ENCODE measurements at places on chromosomes 4 and X. TPM values are rescaled to one million over a fixed set of nuclear protein-coding genes. Genes with fewer than 3 reads are reported as not detected.

- DNase-seq: no peak
Observed at GRCh38 chr4:174554231-174554728, 32.0 kb upstream of the HPGD start.

GRCh38 chr4:152591396-152591795, 55.5 kb upstream of the FBXW7 start:
- no peak for DNase-seq

- DNase-seq: no peak
Observed at GRCh38 chrX:51766546-51766945, 23.3 kb downstream of the GSPT2 start.

DNA sequence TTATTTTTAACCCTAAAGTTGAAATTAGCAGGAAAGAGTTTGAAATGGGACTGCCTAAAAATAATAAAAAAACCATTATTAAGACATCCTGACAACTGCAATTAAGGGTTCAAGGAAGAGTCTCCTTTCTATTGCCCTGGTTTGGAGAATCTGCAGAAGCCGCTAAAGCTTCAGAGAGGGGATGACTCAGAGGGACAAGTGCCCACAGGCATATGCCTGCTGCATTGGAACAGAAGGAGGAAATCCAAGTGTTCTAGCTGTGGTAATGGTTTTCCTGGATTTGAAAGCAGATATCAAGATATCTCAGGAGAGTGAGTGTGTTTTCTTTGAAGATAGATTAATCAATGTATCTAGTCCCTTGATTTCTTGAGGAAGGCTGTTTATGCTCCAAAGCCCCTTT, 235.1 kb upstream of the TAPT1 start:
- no peak for DNase-seq

GRCh38 chr4:77903186-77903585, 40.6 kb downstream of the MRPL1 start:
- DNase-seq: no peak

GRCh38 chr4:84494531-84494930, 4.6 kb downstream of the NKX6-1 start:
- DNase-seq: no peak

DNA sequence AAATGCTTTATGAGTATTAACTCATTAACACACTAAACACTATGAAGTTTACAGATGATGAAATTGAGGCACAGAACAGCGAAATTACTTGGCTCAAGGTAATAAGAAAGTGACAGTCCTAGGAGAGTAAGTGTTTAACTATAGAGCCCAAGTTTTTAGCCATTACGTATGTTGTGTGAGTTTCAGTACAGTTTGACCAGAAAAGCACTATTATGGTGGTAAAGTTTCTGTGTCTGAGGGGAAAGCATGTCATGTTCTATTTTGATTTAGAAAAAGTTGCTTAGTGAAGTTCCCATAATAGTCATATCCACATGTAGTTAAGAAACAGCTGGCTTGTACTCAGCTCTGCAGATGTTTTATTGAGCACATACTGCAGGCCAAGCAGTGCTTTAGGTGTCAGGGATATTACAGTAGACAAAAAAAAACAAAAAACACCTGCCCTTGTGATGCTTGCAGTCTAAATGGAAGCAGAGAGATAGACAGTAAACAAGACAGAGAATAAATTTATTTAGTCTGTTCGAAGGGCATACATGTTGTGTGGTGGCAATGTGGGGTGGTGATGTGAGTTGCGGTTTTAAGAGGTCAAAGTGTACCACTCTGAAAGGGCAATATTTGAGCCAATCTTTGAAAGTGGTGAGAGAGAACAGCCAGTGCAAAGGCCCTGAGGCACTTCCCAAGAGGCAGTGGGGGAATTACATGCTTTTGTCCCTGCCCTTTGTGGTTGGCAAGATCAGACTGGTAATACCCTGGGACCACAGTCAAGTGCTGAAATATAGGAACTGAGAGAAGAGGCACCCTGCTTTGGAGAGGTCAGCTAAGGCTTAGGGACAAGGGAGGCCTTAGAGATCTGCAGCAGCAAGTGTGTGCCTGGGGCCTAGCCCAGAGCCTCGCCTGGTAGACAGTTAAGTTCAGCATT, 6.2 kb downstream of the TMEM131L start:
- no peak for DNase-seq

DNA sequence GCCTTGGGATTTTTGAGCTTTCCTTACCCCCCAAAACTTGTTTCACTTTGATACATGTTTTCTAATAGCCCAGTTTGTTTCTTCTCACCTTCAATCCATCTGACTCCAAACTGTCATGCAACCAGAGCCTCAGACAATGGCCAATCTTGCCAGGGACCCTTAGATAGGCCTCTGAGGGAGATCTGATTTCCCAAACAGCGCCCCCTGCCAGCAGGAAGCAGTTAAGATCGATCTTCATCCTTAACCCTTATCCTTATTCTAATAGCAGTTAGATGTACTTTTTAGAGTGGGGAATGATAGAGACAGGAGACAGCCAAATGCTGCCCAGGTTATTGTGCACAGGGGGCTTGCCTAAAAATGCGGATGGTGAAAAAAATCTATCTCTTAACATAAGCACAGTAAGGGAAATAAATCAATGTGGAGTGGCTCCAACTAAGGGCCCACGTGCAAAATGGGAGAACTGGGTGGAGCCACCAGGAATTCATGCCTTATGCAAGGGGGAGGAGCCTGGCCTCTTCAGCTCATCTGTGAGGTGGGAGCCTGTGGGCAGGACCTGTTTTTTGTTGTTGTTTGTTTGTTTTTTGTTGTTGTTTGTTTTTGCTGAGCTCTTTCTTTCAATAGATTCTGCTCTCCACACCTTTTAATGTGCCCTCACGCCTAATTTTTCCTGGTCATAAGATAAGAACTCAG, 833.6 kb upstream of the AGA start:
- DNase-seq: no peak

GRCh38 chrX:131277543-131278136, 11.5 kb downstream of the IGSF1 start:
- DNase-seq: no peak

- no peak for DNase-seq
Observed at GRCh38 chr4:156505341-156505955, 466.2 kb downstream of the PDGFC start.

- no peak for DNase-seq
Observed at GRCh38 chr4:80731436-80731835, 299.1 kb upstream of the BMP3 start.

The MAGEE1 gene
- total RNA-seq: 1.6 TPM

The TENT5D gene
- total RNA-seq: not detected

The TECRL gene
- total RNA-seq: not detected

The FGD1 gene
- total RNA-seq: 14.1 TPM

The FAM236A gene
- total RNA-seq: not detected

All from Panc1 (cell line).